ENCODE measurements at places on chromosomes 2 and 18.
A peak's percentile ranks its signal among the peaks of the same experiment; 100 is the strongest.

GRCh38 chr2:86368161-86368824 lies 30.9 kb upstream of the REEP1 start:
- DNase-seq, result peak; percentile 29

DNA sequence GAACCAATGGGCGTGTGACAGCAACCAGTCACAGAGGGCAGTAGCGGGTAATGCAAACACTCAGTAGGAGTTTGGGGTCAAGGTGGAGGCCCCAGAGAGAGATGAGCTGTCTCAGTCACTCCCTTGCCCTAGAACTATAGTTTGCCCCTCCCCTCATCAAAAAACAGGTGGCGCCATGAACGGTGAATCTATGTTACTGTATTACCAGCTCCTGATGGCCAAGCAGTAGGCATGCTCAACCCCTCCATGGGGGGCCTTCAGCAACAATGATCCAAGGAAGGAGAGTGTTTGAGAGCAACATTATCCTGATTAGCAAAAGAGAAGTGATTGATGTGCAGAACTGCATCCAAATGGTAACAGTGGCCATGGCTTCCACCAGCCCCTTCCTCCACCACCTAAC lies 30.4 kb downstream of the TRABD2A start:
- no peak for DNase-seq

- no peak for DNase-seq
Observed at GRCh38 chr2:231000211-231000904, 4.4 kb downstream of the SPATA3 start.

GRCh38 chr2:157327621-157328500 lies 2.2 kb upstream of the ERMN start:
- DNase-seq, result peak; percentile 81

- no peak for DNase-seq
Observed at GRCh38 chr2:151338115-151338514, 19.3 kb upstream of the TNFAIP6 start.

DNA sequence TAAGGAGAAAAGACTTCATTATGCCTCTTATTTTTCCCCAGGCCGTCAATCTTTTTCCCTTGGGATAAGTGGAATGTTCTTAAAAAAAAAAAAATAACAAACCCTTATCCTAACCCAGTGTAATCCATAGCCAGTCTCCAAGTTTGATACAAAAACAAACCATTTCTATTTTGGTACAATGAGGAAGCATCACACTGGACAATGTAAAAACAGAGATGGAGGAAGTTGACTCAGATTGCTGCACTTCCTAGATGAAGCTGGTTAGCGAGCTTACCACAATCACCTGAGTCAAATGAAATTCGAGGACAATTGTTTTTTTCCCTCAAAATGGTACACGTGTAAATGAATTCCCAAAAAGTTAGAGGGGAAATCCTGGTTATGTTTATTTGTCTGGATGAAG lies 259.7 kb downstream of the TCF4 start:
- peak; percentile 24 for DNase-seq

DNA sequence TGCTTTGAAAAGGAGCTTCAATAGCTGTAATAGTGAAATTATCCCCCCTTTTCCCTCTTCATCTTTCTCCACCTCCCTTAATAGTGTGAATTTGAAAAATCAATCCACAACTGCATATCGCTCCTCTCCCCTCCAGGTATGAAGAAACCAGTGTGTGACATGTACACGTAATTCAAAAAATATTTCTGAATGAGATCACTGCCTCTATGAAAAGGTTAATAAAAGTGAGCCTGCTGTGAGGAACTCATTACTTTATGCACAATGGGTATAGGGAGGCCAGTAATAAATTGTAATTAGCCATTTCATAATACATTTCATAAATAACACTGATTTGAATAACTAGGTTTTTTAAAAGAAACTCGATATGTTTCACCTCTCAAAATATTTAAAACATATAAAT lies 209.0 kb upstream of the KYNU start:
- DNase-seq, result peak; percentile 56

DNA sequence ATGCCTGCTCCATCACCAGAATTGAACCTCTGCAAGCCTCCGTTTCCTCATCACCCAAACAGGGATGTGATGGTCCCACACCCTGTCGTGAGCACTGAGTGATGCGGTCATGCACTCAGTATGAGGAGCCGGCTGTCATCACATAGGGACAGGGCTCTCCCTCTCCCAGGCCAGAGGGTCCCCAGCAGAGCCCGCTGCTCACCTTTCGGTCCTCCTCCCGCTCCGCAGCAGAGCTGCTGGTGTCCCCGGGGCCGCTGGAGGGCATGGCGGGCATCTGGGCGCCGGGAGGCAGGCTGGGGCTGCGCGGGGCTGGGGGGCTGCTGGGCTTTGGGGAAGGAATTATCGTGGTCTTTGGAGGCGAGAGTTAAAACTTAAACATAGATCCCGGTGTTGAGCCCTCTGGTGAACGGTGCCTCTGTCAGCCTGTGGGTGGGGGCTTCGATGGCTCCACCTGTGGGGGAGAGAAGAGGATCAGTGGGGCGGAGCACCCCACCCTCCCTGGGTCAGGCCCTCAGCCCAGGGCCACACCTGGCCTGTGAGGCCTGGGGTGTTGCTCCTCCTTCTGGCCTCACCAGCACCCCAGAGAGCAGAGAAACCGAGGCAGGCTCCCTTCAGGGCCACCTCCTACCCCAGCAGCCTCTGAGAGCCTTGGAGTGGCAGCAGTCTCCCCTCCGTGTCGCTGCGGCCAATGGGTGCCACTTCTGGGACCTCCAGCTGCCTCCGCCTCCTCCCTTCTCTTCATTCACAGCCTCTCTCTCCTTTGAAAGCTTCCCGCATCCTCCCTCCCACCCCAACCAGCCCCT lies 27.8 kb downstream of the DNMT3A start:
- no peak for DNase-seq

DNA sequence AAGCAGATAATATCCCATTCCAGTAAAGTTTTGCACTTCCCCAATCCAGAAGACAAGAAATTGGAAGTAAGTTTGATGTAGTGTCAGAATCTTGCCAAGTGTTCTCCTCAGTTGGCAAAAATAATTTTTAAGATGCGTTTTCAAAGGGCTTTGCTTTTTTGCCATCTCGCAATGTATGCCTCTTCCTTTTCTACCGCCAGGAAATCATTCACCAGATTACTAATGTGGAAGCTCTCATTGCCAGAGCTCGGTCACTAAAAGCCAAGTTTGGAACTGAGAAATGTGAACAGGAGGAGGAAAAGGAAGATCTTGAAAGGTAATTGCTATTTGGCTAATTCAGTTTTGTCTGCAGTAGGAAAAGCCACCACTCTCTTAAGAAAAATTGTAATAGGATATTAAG lies 110.7 kb downstream of the RAB3GAP1 start:
- no peak for DNase-seq

DNA sequence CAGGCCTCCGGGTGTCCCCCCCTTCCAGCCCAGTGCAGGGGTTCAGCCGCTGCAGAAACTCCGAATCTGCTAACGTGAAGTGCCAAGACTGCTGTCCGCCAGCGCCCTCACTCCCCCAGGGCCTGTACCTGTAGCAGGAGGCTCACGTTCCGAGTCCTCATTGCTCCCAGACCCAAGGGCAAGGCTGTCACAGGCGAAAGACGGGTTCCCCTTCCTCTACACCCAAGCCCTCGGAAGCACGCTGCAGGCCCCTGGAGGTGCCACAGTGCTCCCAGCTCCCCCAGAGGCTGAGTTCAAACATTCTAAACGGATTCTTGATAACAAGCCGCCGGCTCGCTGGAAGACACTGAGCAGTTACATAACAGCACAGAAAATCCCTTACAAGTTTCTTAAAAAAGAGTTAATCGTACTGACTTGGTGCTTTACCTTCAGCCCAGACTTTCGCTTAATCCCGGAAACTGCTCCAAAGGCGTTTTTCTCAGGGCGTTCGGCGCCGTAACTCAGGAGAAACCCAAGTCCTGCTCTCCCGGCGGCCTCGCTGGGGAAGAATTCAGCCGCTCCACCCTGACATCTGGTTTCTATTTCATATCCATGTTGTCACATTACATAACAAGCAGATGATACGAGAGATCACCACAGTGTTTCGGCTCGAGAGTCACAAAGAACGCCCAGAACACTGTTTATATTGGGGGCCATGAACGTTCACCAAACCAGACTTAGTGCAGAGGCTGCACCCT lies 92.0 kb downstream of the HDAC4 start:
- DNase-seq, result no peak

DNA sequence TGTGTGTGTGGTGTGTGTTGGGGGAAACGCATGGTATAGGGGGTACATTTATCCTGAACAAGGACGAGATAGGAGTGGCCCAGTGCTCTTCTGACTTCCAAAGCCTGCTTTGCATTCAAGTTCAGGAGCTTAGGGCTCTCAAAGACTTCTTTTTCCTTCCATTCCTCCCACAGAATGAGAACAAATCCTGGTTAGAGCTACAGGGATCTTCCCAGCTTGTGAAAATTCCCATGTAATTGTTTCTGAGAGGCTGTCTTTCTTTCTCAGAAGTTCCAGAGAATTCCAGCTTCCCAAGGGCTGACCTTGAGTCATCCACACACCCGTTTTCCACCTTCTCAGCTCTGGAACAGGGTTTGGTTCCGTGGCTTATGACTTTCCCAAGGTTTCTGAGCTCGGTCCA lies 38.9 kb downstream of the FASTKD2 start:
- DNase-seq, result no peak

- no peak for DNase-seq
Observed at GRCh38 chr2:61951881-61952280, 46.4 kb downstream of the COMMD1 start.

GRCh38 chr18:52403291-52404021 lies 63.5 kb downstream of the DCC start:
- DNase-seq, result no peak

DNA sequence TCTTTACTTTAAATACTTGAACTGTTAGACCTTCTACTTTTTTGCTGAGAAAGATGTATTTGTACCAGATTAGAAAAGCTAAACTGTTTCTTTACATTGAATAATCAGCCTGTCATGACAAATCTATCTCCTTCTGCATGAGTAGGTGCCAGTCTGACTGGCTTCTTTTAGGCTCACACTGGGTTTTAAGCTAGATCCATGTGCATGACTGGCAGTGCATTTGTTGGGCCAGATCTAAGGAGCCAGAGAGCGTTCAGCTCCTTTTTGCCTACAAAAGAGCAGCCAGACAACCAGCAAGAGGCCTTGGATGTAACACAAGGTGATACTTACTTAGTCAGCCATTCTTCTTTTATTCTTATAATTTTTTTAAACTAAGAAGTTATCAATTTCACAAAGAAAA lies 82.0 kb upstream of the OTX1 start:
- DNase-seq, result peak; percentile 43

DNA sequence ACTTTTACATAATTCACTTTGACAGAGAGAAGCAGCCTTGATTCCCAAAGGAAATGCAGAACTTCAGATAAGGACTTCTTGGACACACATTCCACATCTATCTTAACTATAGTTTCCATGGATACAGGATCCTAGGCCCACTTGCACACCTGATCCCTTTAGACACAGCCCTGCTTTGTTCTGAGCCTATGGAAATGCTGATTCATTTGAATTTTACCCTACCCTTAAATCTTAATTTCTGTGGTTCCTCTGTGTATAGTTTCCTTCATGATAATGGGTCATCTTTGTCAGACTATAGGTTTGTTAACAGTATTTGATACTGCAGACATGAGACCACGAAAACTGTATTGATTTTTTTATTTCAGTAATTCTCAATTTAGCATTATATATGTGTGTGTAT lies 77.4 kb downstream of the ACTR3 start:
- no peak for DNase-seq

DNA sequence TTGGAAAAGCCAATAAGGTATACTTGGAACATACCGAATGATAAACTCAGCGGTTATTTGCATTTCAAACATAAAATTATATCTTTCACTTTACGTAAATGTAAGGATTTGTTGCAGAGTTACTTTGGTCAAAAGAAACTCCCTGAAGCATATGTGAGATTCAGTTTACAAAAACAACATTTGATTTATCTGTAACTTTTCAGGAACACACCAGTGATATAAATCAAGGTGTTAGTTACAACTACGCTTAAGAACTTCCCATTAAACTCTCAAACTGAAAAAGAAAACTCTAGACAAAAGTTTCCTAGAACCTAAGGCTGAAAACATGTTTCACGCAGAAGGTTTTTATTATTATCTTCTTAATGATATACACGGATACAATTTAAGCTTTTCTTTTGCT lies 110.6 kb upstream of the MEIS1 start:
- DNase-seq, result no peak

DNA sequence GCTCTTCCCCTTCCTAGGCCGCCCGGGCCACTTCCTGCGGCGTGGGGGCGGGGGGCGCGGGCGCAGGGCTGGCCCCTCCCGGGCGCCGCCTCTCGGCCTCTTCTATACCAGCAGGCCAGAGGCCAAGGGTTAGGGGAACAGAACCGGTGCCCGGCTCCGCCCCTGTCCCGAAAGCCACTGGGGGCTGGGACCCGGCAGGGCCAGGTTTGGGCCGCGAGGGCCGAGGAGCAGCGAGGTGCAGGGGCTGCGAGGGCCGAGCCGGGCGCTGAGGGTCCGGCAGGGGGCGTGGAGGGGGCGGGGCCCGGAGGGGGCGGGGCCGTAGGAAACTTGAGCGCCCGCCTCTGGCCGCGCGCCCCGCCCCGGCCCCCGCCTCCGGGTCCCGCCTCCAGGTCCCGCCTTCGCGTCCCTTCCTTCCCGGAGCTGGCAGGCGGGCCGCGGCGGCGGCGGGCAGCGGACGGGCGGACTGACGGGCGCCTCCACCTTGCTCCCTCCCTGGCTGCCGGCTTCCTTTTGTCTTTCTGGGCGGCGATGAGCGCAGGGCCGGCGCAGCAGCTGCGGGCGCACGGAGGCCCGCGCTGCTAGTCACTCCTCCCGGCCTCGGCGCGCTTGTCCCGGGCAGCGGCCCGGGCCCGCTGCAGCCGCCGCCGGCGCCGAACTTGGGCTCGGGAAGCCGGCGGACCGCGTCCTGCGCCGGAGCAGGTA lies at the start of gene HPCAL1:
Gene HPCAL1 (plus strand): TSS at position 426 of the 702 bp plus-strand sequence. CDS start 116,854 bp downstream, outside the sequence.
- peak; percentile 91 for DNase-seq

DNA sequence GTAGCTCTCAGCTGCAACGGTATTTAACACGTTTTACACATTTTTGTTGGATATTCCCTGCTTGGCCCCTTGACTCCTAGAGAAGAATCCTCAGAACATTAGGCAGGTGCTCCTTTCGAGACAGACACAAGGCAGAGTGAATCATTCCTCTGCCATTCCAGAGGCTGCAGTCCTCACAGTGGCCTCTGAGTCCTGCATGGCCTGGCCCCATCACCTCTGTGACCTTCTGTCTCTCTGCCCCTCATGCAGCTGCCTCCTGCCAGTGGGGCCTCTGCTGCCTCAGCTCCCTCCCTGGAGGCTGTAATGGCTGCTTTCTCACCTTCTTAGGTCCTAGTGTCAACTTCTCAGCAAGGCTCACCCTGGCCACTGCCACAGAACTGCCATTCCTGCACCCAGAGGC lies 101.3 kb downstream of the PTPRM start:
- DNase-seq, result no peak

DNA sequence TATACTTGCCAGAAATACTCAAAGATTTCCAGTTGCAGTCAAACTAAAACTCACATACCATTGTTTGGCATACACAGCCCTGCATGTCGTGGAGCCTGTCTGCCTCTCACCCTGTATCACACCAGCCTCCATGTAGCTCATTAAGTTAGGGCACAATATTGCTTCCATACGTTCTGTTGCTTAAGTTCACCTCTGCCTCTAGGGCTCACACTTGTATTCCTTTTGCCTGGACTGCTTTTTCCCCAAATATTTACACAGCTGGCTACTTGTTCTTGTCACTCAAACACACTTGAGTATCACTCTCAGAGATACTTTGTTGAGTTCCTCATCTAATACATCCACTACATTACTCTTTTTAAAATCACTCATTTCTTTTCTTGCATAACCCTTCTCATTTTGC lies 83.1 kb downstream of the PTH2R start:
- DNase-seq, result no peak

GRCh38 chr2:152067823-152068222 lies 31.0 kb downstream of the CACNB4 start:
- peak; percentile 68 for DNase-seq

GRCh38 chr18:159037-159652 lies 788 bp downstream of the USP14 start:
- peak; percentile 30 for DNase-seq
